Muscle of leg (tissue), 16 donors: ENCODE measurements at places on chromosomes 5 and 9.

- no peak for DNase-seq
Measured at GRCh38 chr5:67578011-67578410, 381.4 kb upstream of the CD180 start.

GRCh38 chr5:66713998-66714397 is 117.8 kb downstream of the MAST4 start:
- no peak for DNase-seq

GRCh38 chr5:56671571-56671970 is 143.8 kb upstream of the MAP3K1 start:
- no peak for DNase-seq

GRCh38 chr5:138282920-138283742 is 8.7 kb upstream of the GFRA3 start:
- DNase-seq: peak; percentile 38

GRCh38 chr5:170573114-170573513 is 69.3 kb downstream of the KCNIP1 start:
- no peak for DNase-seq
